Dorsolateral prefrontal cortex (tissue), 122 donors: ENCODE measurements at places on chromosomes 6 and 20. TPM values are rescaled to one million over a fixed set of nuclear protein-coding genes. Genes with fewer than 3 reads are reported as not detected.

PROKR2 gene
- total RNA-seq: 4.9 TPM

DNA sequence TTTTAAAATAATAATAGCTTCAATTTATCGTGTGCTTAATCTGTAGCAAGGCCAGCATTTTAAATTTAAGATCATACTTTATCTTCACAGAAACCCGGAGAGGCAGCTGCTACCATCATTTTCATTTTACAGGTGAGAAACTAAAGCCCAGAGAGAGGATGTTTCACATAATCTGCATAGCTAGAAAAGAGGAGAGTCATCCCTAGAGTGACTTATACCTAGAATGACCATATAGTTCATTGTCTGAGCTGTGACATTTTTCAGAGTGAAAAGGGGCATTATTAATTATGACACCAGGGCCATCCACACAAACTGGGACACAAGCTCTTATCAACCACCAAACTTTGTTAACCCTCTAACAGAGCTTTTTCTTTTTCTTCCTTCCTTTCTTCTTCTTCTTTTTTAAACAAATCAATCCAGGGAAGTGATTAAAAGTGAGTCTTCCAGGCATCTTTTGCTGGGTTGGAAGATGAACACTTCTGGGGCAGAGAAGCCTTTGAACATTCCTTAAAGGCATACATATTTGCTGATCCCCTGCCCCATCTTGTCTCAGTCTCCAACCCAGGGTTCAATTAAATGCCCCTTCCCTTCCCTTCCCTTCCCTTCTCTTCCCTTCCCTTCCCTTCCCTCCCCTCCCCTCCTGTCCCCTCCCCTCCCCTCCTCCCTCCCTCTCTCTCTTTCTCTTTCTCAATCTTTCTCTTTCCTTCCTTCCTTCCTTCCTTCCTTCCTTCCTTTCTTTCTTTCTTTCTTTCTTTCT is 272.5 kb upstream of the JAG1 start:
- DNase-seq: no peak

GHRH gene
- not detected for total RNA-seq

DNA sequence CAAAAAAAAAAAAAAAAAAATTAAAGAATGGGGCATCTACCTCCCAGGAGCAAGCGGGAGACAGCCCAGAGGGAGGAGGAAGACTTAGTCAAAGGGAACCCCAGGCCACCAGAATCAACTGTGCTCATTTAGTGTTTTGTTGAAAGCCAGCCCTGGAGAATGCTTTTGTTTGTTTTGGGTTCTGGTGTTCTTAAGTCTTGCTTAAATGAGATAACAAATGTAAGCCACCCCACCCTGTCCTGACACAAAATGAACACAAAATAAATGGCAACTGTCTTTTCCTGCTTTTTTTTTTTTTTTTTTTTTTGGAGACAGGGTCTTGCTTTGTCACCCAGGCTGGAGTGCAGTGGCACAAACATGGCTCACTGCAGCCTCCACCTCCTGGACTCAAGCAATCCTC is 165.0 kb upstream of the JARID2 start:
- no peak for DNase-seq

- DNase-seq: no peak
These were observed 236.0 kb downstream of the ADGRG6 start for GRCh38 chr6:142537612-142538478.

CDH4 gene
- total RNA-seq: 18.3 TPM

DNA sequence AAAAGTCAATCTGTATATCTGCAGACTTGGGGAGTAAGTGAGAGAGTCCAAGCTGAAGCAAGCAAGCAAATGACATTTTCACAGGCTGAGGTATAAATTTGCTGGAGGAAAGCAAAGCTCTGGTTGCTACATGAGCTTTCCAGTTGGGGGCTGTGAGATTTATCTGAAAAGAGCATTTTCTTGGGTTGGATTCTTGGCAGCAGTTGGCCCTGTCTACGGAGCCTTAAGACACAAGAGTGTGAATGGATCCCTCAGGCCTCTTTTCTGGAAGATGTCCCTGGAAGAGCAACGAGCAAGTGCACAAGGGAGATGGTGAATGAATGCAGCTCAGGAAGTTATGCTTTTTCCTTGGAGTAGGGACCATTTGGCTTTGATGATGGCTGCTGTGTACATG is 30.8 kb downstream of the ISM1 start:
- no peak for DNase-seq

GRCh38 chr6:159999240-159999671 is 30.4 kb downstream of the IGF2R start:
- DNase-seq: no peak

OVOL2 gene
- total RNA-seq: 3.9 TPM

DNA sequence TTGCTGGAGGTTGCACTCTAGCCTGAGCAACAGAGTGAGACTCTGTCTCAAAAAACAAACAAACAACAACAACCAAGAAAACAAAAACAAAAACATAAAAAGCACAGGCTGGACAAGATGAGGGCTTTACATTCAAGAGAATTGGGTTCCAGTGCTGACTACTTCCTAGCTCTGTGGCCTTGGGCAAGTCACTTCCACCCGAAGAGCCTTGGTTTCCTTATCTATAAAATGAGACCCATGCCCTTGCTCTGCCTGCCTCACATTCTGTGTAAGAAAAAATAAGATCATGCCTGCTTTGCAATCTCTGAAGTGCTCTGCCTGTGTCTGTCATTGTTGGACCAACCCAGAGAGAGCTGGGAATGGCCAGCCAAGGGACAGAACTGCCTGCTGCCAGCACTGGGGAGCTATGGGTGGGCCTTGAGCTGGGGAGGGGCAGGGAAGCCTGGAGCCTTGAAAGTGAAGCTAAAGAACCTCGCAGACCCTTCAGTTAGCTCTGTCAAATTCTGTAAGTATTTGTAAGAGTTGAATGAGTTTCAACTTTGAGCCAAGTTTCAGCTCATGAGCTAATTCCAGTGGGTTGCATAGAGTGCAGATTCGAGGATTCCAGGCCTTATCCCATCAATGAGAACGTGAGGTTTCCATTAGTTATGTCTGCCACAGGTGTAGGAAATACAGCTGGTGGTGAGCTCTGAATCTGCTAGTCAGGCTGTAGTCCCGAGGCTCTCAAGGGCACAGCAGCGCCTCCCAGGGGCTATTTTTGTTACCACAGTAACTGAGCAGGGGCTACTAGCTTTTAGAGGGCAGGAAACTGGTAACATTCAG is 93.2 kb downstream of the DLGAP4 start:
- no peak for DNase-seq

SCRT2 gene
- total RNA-seq: 6.6 TPM
